Skin of body (tissue), 3 donors: ENCODE measurements at places on chromosomes 5 and 9. TPM values are rescaled to one million over a fixed set of nuclear protein-coding genes. Genes with fewer than 3 reads are reported as not detected.

SPATA9 gene
- 2.3 TPM for total RNA-seq

DNA sequence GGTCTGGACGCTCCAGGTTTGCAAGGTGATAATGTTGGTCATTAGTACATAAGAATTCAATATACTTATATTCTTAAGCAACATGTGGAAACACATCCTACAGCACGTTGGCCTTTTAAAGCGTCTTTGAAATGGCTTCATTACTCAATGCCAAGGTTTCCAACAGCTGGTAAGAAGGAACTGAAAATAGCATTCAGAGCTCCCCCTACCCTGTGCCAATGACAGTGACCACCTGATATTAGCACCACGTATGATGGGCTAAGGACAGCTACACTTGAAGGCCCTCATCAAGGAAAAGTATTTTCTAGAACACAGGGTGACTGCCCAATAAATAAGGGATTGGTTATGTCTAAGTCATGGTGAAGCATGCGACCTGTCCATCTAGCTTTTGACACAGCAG is 9.9 kb downstream of the ZNF622 start:
- no peak for DNase-seq

- DNase-seq: no peak
Measured at GRCh38 chr5:141694479-141694878, 12.4 kb upstream of the ARAP3 start.

- no peak for DNase-seq
Measured at GRCh38 chr9:122051351-122052321, 41.5 kb downstream of the TTLL11 start.

DNA sequence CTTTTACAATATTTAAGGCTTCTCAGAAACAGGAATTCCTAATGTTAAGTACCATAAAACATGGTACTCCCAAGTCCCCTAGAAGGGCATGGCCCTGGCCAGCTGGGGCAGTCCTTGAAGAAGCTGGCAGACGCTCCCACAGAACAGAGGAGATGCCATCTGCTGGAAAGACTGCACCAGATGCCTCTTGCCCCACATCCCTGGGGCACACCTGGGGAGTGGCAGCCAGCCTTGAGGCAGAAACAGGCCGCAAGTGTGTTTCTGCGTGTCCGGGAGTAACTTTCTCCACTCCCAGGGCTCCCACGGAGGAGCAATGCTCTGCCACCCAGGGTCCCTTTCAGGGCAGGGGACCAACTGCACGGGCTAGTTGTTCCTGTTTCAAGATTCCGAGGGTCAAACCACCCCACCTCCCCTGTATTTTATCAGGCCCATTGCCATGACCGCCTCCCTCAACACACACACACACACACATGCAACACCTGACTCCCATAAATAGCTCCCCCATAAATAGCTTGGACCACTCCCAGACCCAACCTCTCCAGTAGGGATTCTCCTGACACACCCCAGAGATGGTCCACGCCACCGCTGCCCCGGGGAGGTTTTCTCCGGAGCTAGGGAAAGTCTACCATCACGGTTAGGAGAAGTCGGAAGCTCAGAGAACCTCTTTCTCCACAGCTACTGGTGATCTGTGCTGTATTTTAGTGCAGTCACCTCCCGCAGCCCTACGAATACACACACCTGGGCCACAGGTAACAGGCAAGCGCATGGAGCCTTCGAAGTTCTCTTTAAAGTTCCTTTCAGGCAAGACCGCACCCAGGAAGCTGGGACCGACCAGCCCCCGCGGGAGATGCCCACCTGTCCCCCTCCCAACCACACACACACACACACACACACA is 1.5 kb downstream of the SPOCK1 start:
- DNase-seq: no peak

DNA sequence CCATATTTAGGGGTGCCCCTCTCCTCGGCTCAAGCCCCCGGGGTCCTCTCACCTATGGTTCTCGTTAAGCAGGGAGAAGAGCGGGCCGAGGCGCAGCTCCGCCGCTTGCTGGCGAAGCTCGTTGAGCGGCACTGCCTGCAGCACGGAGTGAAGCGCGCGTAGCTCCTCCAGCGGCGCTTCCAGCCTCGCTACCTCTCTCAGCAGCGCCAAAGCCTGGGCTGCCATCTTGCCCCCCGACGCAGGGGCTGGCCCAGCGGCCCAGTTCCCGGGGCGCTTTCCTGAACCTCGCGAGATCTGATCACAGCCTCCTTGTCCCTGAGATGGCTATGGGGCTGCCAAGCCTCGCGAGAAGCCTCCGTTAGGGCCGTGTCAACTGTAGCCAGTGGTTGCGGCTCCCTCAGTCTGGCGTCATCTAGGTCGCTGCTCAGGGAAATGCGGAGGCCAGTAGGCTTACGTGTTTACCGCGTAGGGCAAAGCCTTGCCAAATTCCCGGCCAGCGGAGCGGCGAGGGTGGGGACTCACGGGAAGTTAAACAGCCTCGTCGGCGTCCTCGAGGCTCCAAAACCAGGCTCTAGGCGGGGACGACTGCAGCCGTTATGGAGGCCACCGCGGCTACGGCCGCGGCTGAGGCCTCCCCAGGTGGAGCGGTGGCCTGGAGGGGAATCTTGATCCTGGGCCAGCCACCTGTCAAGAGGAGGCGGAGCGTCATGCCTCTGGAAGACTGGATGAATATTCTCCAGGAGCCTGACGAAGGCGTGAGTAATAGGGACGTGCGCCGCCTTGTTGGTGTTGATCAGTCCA is at the start of gene PSMD5:
Gene PSMD5 (minus strand): TSS at position 238 of the 801 bp plus-strand sequence. CDS start 13 bp downstream, at position 225.
- peak; percentile 98 for DNase-seq

- no peak for DNase-seq
Measured at GRCh38 chr9:76115982-76116646, 225.6 kb downstream of the PCSK5 start.
